ENCODE measurements at places on chromosomes 7 and 10. TPM values are rescaled to one million over a fixed set of nuclear protein-coding genes. Genes with fewer than 3 reads are reported as not detected.

The FAM25G gene
- total RNA-seq, result not detected

The ZNF273 gene
- total RNA-seq, result 5.9 TPM

The MSS51 gene
- 3.7 TPM for total RNA-seq

The STEAP4 gene
- total RNA-seq, result 0.10 TPM

DNA sequence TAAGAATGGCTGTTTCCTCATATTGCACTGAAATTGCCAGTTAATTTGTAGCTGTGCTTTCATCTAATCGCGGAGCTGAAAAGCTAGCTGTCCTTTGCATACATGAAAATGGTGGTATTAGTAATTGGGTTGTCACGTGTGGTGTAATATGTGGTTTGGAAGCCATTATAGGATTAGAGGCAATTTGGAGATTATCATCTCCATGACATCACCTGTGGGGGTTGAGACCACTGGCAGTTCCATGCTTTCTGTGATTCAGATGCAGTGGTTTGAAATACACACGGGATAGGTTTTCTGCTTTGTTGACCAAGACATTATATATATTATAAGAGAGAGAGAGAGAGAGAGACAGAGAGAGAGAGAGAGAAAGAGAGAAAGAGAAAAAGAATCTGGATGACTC is 180.8 kb downstream of the RAB11FIP2 start:
- peaks cover 3% of the 10 kb centered on the region for H3K27me3 ChIP-seq
- no peaks in the 10 kb centered on the region for H3K4me1 ChIP-seq
- no peaks in the 10 kb centered on the region for H3K36me3 ChIP-seq
- H3K4me3 ChIP-seq, result no peak overlapping the region
- DNase-seq, result no peak

Measured in T-cell (primary cell).